ENCODE measurements at places on chromosomes 7 and 10.

DNA sequence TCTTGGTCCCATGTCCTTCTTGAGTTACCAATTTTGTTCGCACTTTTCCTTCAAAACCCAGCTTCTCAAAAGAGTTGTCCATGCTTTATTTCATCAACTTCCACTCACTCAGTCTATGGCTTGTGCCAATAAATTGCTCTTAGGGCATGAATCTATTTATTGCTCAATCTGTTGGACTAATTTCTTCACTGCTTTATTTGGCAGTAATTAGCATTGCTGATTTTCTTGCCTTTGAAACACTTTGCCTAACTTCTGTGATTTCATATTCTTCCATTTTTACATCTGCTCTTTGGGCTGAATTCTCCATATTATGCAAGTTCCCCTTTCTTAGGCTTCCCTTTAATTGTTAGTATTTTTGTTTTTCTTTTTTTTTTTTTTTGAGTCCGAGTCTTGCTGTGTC lies 16.8 kb downstream of the DLD start:
- no peak for DNase-seq

- peak; percentile 73 for DNase-seq
Measured at GRCh38 chr10:69061305-69062161, 26.4 kb upstream of the SRGN start.

DNA sequence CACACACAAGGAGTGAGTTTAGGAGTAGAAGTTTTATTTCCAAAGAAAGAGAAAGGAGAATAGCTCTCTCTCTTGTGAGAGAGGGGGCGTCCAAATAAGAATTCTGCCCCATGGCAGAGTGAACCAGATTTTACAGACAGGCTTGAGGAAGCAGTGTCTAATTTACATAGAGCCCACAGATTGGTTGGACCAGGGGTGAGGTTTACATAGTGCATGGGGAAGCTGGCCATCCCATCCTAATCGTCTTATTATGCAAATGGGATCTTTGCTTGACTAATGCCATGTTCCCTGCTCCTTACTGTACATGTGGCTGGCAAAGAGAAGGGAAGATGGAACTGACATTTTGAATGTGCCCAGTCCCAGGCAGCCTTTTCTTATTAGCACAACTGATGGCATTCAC lies 60.0 kb upstream of the ACSM6 start:
- DNase-seq: no peak

GRCh38 chr7:1558841-1559625 lies 3.0 kb upstream of the TMEM184A start:
- no peak for DNase-seq

DNA sequence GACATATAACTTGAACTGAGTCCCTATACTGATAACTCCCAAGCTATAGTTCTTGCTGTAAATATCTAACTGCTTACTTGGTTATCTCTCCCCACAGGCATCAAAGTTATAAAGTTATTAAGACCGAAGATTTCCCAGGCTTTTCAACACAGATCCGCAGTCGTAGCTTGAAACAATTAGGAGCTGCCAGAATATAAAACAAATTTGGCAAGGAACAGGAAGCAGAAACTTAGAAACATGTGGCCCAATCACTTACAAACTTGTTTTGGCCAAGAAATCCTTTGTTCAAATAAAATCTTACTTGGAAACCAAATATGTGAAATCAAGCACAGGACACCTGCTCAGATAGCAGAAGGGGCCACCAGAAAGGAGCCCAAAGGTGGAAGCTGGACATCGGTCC lies 9.0 kb downstream of the SLC16A12 start:
- DNase-seq: no peak

DNA sequence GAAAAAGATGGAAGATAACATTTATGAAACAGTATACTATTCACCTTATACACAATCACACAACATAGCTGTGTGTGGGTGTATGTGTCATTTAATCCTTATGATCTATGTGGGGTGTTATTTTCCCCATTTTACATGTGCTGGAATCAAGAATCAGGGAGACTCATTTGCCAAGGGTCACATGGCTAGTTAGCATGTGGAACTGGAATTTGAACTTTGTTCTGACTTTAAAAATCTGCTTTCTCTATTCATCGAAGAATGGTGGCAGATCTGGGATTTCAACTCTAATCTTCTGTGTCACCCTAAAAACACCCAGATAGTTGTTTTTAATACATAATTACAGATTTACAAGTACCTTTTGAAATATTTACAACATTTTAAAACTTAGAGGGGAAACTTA lies 65.2 kb downstream of the ADAM22 start:
- DNase-seq: no peak

DNA sequence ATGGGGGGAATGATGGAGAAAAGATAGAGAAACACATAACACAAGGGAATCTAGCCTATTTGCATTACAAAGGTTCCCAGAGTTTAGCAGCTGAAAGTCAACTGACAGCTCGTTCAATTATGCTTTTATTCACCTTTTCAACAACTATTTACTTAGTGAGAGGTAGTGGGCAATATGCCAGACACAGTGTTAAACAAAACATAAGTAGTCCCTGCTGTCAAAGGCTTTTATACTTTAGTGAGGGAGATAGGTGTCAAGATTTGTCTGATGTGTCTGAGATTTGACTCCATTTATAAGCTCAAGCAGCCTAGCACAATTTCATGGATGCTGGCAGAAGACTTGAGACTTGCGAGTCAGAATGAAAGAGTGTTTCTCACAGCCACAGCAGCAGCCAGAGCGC lies 549.0 kb upstream of the VSTM2A start:
- no peak for DNase-seq

DNA sequence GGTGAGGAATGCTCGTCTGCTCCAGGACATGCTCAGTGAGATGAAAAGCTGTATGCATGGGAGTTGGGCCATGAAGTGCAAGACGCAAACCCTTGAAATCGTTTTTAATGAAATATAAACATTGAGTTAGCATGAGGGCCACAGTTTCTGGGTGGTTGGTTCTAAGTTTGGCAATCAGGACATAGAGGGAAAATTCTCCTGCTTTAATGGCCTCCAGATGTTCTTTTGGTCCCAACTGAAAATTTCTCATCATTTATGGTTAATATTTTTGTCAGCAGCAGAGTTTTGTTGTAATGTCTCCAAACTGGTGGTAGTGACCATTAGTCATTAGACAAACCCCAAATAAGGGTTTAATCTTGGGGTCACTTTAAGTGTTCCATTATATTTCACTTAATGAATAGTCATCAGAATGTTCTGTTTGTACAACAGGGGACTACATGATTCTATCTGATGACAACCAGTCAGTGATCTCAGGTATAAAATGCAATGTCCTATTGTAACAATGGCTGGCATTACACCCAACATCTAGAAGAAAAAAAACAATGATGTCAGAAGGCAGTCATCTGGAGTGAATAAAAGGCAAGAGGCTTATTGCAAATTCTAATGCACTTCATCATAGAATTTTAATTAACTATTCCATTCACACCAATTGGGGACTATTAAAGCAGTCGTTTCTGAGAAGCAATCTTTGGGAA lies 197.4 kb downstream of the JCAD start:
- DNase-seq: no peak

DNA sequence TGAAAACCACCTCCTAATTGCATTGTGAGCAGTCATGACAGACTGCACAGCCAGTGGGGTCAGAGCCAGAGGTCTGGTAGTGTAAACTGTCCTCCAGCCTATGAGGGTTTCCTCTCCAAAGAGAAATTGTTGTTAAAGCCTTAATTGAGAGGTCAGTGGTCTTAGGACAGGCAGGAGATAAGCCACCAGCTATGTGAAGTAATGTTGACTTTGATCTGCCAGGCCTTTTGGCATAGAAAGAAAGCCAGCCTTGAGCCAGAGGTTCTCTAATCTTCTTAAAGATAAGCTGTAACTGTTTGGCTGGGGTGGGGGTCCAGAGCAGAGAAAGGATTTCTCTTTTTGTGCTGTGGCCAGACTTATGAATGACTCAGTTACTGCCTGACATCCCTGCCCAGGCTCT lies 248.4 kb downstream of the WDR11 start:
- no peak for DNase-seq

GRCh38 chr7:139153832-139154231 lies 44.3 kb upstream of the ZC3HAV1 start:
- no peak for DNase-seq

DNA sequence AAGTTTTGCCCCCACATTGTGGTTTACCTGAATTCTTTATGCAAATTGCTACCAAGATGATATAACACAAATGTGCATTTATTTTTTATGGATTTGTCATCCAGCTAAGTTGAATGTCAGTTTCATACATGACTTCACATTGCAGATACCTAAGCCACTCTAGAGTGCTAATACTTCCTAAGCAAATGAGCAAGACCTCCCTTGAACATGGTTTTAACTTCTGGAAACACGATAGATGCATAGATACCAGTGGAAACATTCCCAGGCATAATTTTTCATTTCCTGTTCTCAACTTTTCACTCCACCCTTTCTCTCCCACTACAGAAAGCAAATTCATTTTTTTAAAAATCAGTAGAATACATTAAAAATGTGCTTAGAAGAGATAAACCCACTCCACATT lies 20.3 kb downstream of the GOT1 start:
- no peak for DNase-seq
